ENCODE measurements at places on chromosomes 16 and 17.

GRCh38 chr16:11162586-11163268 lies 93.3 kb downstream of the SOCS1 start:
- no peak for DNase-seq

- no peak for DNase-seq
Observed at GRCh38 chr16:21075252-21075651, 75.4 kb downstream of the DNAH3 start.

- DNase-seq: no peak
Observed at GRCh38 chr16:89861648-89862047, 11.7 kb upstream of the TCF25 start.

- DNase-seq: peak; percentile 78
Observed at GRCh38 chr16:84368308-84368996, at the start of gene ATP2C2. Gene ATP2C2 (plus strand): TSS chr16:84368538. CDS start chr16:84368616, 78 bp downstream.

DNA sequence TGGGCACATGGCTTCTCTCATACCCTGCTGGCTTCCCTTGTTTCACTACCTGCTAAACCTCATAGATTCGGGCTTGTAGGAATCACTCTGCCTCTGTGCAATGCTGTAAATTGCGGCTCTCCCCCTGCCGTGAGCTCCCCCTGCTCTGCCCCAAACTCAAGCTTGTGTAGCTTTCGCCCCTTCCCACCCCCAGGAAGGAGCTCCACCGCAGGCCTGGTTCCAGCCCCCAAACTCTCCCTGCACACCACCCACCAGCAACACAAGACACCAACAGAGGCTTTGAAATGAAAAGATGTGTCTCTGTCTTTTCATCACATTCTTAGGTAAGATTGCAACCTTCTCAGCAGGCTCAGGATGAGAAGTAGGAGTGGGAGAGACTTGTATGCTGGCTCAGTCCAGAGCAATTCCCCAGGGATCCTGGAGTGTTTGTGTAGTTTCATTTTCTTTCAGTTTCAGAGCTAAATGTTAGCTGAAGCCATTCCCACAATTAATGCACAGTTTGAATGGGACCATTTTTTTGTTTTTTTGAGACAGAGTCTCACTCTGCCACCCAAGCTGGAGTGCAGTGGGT lies 14.2 kb downstream of the CX3CL1 start:
- no peak for DNase-seq

DNA sequence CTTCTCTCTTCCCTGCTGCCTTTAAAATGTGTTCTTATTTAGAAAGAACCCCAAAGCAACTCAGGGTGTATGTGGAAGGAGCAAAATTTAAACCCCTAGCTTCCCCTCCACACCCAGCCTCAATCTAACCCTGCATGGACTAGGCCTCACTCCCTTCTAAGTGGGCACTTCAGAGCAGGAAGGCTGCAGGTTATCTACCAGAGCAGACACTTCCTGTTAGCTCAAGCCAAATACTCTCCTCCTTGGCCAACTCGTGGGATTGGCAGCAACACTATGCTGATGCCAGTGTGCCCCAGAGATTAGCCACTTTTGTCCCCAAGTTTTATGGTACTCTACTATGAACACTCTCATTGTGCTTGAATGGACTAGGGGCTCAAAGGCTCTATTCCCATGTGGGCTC lies 35.6 kb downstream of the CCDC42 start:
- no peak for DNase-seq

GRCh38 chr17:50218071-50218759 lies 16.8 kb upstream of the COL1A1 start:
- DNase-seq: peak; percentile 22

- peak; percentile 30 for DNase-seq
Observed at GRCh38 chr17:18314059-18314730, 599 bp downstream of the TOP3A start.

DNA sequence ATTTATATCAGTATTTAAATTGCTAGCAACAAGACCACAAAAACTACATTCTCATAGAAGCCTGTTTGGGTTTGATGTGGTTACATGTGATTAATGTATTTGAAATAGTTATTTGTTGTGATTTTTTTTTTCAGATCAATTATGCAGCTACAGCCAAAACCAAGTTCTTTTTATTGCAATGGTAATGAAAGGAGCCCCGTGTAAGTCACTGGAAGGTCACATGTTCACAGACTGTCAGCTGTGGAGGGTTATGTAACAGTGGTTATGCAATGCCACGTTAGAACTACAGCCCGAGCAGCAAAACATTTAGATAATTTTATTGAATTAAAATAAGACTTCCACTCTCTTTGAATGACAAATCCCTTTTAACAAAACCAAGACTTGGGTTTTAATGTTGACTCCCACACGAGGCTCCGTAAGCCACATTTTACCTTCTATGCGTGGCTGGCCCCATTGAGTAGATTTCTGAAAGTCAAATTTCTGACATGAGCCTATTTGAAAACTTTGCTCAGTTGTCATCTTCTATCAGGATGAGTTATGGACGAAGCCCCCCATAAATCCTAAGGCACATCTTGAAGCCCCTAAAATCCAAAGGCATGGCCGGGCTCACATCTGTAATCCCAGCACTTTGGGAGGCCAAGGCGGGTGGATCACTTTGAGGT lies 41.8 kb upstream of the SEC14L1 start:
- DNase-seq: no peak

- DNase-seq: no peak
Observed at GRCh38 chr16:78091419-78091818, 8.0 kb upstream of the WWOX start.

- peak; percentile 90 for DNase-seq
Observed at GRCh38 chr16:68234188-68235107, 1.5 kb downstream of the ESRP2 start.

DNA sequence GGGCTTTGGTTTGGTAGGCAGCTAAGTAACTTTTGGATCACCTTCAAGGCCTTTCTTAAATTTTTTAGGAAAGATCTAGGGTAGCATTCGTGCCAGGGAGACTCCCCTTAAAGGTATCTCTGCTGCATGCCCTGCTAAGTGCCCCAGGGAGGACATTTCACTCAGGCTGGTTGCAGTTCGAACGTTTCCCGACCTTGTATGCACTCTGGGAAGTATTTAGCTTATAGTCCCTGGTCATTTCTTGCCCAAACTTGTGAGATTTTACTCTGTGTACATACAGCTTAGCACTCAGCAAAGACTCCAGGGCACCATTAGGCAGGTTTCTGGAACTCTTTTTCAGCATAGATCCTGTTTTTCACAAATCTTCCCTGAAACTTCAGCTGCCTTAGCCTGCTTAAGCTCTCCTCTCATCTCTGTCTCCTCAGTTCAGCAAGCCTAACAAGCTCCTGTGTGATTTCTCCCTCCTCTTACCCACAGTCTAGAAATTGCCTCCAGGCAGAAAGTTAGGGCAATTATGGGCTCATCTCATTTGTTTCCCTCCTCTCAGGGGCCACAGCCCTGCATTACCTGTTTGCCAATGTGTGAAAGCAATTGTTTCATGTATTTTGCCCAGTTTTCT lies 84.6 kb downstream of the MRTFB start:
- DNase-seq: no peak

GRCh38 chr17:34366529-34367107 lies 3.6 kb upstream of the CCL1 start:
- DNase-seq: no peak

GRCh38 chr16:12406158-12406557 lies 397.5 kb downstream of the CPPED1 start:
- DNase-seq: no peak

DNA sequence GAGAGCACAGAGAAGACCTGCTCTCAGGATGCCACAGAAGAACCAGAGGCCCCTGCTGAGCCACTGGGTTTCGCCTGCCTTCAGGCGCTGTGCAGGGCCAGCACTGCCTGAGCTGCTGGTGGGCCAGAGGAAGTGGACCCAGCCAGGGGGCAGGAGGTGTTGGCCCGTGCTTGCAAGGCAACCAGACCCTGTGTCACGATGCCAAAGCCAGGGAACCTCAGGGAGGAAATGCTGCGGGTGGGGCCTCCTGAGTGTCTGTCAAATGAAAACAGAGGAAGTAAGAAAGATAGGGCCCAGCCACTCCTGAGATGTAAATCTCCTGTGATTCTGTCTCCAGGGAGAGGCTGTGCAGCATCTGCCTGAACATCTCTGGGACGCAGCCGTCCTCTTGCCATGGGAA lies 58.1 kb upstream of the ADORA2B start:
- no peak for DNase-seq

- no peak for DNase-seq
Observed at GRCh38 chr17:77530591-77530990, 389.8 kb downstream of the SEC14L1 start.

DNA sequence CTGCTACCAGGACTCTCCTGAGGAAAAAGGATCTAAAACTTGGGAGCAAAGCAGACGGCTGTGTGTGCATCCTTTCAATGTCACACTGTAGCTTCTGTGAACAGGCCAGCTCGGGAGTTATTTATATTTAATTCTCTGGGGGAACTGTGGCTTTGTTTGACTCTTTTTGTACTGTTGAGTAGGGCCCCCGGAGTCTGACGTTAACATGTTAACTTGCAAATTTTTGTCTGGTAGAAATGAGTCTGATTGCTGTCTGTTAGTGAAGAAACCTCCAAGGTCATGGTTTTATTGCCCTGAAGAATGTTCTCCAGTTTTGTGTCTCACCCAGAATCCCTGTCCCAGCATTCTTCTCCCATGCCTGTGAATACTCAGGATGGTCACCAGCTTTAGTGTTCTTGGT lies 14.2 kb upstream of the KCNG4 start:
- no peak for DNase-seq

DNA sequence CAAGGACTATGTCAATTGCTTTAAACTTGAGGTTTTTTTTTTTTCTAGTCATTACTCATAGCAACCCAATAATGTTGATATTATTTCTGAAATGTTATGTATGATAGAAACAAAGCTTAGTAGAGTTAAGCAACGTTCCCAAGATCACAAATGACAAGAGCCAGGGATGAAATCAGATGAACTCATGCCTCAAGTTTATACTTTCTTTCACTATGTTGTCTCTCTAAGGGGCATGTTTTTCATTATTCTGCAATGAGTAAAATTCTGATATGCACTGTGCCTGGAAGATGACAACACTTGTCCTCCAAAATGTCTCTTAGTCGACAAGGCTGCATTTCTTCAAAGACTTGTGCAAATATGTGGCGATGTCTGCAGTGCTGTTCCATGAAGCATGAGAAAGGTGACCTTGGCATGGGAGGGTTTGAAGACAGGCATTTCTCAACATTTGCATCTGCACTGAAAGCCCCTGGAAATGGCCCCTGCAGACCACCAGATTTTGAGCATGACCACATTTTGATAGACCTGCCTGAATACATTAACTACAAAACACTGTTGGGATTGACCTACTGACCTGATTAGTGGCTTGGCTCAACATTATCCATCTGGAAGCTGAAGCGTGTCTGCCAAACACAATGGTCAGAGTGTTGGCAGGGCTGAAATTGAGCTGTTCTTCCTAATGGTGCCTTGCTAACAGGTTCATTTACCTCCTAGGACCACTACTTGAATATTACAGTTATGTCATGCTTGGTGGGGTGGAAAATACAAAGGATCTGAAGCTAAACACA lies 1027.5 kb downstream of the CDH11 start:
- DNase-seq: no peak

DNA sequence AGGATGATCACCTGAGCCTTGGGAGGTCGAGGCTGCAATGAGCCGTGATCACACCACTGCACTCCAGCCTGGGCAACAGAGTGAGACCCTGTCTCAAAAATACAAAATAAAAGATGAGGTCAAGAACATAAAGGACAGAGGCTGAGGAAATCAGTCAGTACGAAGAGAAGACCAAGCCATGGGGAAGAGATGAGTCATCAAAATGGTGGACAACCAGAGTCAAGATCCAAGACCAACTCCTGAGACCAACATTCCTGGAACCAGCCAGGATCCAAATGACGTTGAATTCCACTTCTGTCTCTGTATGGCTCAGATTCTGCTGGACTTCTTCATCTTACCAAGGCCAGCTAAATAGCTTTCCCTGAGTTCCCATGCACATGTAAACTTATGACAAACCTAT lies 44.8 kb upstream of the NOG start:
- peak; percentile 12 for DNase-seq

DNA sequence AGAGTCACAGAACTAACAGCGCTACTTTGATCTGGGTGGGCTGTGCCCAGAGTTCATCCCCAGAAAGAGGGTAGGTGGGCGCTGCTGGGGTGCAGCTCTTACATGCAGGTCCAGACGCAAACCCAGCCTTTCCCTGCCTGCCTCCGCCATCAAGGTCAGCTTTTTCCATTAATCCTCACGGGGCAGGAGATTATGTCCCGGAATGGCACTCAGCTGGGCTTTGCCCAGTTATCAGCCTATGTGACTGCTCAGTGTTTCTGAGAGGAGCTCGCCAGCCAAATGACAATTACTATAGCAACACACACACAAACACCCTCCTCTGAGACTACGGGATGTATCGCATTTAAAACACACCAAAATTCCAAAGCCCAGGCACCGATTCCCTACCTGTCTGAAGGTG lies 20.1 kb downstream of the GLYR1 start:
- DNase-seq: no peak

- DNase-seq: no peak
Observed at GRCh38 chr16:64749346-64749745, 372.5 kb downstream of the CDH11 start.

DNA sequence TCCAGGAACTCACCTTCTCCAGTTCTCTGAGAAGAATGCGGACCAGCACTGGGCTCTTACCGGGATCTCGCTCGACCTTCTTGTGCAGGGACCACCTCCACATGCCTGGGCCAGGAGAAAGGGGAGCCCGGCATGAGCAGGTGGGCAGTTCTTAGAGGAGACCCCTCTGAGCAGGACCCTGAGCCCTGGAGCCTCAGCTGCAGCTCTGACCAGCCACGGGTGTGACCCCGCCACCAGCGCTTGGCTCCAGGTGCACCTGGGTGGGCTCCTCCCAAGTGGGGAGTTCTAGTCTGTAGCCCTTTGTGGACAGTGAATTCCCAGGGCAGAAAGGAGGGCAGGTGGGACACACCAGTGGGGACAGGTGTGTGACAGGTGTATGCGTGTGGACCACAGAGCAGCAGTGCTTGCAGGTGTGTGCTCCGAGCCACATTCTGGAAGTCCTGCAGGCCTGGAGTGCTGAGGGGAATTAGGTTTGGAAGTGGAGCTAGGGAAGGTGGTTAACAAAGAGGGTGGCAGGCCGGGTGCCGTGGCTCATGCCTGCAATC lies 28.9 kb downstream of the PIK3R6 start:
- no peak for DNase-seq

DNA sequence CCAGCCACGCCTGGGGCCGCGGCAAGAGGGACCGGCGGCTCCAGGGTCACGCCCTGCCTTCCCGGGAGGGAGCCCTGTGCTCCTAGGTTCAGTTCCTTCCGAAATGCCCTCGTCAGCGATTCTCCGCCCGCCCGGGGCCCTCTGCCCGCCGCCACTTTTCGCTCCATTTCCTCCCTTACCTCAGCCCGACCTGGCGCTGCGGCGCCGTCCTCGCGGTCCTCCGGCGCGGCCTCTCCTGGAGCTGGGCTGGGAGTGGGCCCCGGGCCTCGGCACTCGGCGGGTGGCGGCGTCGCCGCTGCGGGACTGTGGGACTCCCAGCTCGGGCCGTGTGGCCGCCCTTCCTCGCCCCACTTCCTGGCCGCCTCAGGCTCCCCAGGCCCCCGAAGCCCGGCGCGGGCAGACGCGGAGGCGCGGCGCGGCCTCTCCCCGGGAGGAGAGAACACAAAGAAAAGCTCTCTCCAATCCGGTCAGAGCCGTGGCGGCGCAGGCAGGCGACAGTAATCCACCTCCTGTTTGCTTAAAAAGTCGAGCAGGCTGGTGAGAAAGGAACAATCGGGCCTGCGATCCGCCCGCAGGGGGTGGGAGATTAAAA lies 1.6 kb downstream of the BAHCC1 start:
- peak; percentile 53 for DNase-seq

- no peak for DNase-seq
Observed at GRCh38 chr16:68079626-68080344, 5.4 kb upstream of the NFATC3 start.

All from PC-3 (cell line).